ENCODE measurements at places on chromosomes 2 and 18. TPM values are rescaled to one million over a fixed set of nuclear protein-coding genes. Genes with fewer than 3 reads are reported as not detected.

GRCh38 chr18:77127769-77128671, 4.6 kb downstream of the MBP start:
- DNase-seq: no peak

- DNase-seq: no peak
Measured at GRCh38 chr2:113213061-113213930, 39.5 kb downstream of the PSD4 start.

GRCh38 chr2:15807418-15808203, 132.7 kb upstream of the MYCN start:
- DNase-seq: no peak

- DNase-seq: no peak
Measured at GRCh38 chr2:202186641-202187202, 51.7 kb downstream of the SUMO1 start.

- DNase-seq: no peak
Measured at GRCh38 chr2:11420671-11421070, 45.3 kb downstream of the E2F6 start.

DNA sequence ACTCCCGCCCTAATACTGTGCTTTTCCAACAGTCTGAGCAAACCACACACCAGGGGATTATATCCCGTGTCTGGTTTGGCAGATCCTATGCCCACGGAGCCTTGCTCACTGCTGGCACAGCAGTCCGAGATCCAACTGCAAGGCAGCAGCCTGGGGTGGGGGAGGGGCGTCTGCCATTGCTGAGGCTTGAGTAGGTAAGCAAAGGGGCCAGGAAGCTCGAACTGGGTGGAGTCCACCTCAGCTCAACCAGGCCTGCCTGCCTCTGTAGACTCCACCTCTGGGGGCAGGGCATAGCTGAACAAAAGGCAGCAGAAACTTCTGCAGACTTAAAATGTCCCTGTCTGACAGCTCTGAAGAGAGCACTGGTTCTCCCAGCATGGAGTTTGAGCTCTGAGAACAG, 44.2 kb downstream of the LNPK start:
- no peak for DNase-seq

- peak; percentile 47 for DNase-seq
Measured at GRCh38 chr18:31819106-31819924, 58.6 kb upstream of the SLC25A52 start.

DNA sequence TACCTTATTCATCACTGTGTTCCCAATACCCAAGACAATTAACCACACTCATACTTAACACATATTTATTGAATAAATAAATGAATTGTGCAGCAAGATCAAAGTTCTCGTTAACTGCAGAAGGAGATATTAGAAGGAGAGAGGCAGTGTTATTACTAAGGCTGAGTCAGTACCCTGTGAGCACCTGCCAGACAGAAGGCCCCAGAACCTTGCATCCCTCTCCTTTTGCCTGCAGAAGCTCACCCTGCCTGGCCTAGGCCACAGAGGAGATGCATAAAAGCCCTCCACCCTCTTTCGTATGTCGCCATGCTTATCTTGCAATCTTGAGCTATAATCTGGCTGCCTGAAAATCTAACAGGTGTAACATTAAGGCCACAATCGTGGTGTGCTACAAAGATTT, 20.5 kb upstream of the RNF149 start:
- no peak for DNase-seq

DNA sequence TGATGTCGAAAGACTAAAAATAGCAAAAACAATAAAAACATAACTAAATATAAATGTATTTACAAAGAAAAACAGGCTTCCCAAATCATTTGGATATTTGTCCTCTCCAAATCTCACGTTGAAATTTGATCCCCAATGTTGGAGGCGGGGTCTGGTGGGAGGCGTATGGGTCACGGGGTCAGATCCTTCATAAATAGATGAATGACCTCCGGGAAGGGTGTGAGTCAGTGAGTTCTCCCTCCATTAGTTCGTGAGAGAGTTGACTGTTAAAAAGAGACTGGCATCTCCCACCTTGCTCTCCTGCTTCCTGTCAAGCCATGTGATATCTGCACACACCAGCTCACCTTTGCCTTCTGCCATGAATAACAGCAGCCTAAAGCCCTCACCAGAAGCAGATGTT, 703.0 kb downstream of the TMEM182 start:
- no peak for DNase-seq

DNA sequence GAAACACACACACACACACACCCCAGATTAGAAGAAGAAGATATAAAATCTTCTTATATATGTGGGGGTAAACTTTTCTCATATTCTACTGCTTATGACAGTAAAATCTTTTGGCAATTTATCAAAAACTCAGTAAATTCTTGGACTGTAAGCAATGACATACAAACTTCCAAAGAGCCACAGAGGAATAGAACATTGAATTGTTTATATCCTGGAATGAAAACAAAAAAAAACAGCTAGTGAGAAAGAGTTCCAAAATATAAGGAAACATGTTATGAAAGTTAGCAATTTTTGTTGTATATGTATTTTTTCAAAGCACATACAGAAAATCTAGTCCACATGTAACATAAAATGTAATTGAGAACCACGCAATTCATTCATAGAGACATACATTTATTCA, 764.9 kb downstream of the DSC3 start:
- no peak for DNase-seq

- DNase-seq: no peak
Measured at GRCh38 chr2:9463698-9464034, 10.7 kb upstream of the IAH1 start.

GRCh38 chr2:26649992-26650712, 9.0 kb upstream of the CIB4 start:
- DNase-seq: no peak

GRCh38 chr2:66919286-66919685, 477.8 kb upstream of the ETAA1 start:
- DNase-seq: no peak

DNA sequence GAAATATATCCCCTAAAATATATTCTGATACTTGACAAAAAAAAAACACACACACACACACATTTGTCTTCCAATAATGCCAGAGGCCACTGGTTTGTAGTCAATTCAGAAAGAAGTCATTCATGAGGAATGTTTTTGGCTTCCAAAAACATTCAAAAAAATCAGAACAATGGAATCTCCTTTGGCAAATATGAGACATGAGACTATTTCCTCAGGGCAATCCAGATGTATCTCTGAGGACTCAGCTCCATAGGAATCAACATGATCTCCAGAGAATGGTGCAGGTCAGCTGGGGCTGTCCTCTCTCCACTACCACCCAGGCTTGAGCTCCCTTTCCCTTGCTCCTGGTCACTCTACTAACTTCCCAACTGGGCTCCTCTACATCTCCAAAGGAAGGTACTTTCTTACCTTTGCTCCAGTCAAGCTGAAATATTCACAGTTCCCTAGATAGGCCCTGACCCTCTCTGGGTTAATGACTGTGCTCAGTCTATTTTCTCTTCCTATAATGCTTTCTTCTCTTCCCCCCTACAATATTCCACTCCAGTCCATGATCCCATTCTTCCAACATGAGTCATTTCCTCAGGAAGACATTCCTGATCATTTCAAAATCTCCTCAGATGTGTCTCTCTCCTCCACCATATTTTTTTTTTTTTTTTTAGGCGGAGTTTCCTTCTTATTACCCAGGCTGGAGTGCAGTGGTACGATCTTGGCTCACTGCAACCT, 145.3 kb downstream of the C1D start:
- DNase-seq: no peak

- DNase-seq: no peak
Measured at GRCh38 chr2:128984081-128984480, 665.4 kb upstream of the HS6ST1 start.

GRCh38 chr2:10350761-10351160, 48.1 kb downstream of the HPCAL1 start:
- no peak for DNase-seq

- no peak for DNase-seq
Measured at GRCh38 chr2:170969872-170970496, 40.9 kb downstream of the GORASP2 start.

- no peak for DNase-seq
Measured at GRCh38 chr2:196403471-196403870, 232.1 kb upstream of the STK17B start.

- no peak for DNase-seq
Measured at GRCh38 chr2:237876532-237876931, 17.1 kb downstream of the RAMP1 start.

GRCh38 chr2:190657474-190658255, 8.8 kb downstream of the NAB1 start:
- DNase-seq: no peak

DNA sequence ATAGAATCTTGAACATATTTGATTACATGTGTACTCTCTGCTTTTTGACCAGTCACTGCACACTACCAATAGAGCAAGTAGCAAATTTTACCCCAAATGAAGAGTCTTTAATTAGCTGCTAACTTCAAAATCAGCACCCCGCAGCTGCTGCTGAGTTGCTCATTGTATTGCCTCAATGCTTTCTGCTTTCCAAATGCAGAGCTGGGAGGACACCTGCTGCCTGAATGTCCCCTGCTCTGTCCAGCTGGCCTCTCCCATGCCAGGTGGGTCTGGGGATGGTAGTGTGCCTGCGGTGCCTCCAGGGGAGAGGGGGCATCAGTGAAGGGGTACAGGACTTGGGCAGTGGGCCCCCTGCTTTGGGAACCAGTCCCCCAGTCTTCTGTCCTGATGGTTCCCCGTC, 184.8 kb downstream of the PRKCE start:
- DNase-seq: no peak

- no peak for DNase-seq
Measured at GRCh38 chr2:98565286-98565860, 42.9 kb downstream of the COA5 start.

The APCDD1 gene
- 123 TPM for polyA plus RNA-seq

The UGGT1 gene
- polyA plus RNA-seq: 36.1 TPM

The RFX8 gene
- polyA plus RNA-seq: 1.2 TPM

The FLACC1 gene
- 2.9 TPM for polyA plus RNA-seq

The EFEMP1 gene
- 86.6 TPM for polyA plus RNA-seq

The CHRNG gene
- 1.9 TPM for polyA plus RNA-seq

The NCKAP5 gene
- 6.5 TPM for polyA plus RNA-seq

The PARD6G gene
- polyA plus RNA-seq: 31.1 TPM

The NUP35 gene
- polyA plus RNA-seq: 22.6 TPM

The HOXD11 gene
- polyA plus RNA-seq: 64.8 TPM

The COLEC11 gene
- polyA plus RNA-seq: 2.4 TPM

The CIB4 gene
- 0.78 TPM for polyA plus RNA-seq

The LCT gene
- 0.04 TPM for polyA plus RNA-seq

Measured in renal pelvis (tissue), 12 donors.